ENCODE measurements at places on chromosomes 16 and 17. TPM values are rescaled to one million over a fixed set of nuclear protein-coding genes. Genes with fewer than 3 reads are reported as not detected.

GRCh38 chr17:9120471-9120870, 99.2 kb downstream of the NTN1 start:
- DNase-seq = no peak

DNA sequence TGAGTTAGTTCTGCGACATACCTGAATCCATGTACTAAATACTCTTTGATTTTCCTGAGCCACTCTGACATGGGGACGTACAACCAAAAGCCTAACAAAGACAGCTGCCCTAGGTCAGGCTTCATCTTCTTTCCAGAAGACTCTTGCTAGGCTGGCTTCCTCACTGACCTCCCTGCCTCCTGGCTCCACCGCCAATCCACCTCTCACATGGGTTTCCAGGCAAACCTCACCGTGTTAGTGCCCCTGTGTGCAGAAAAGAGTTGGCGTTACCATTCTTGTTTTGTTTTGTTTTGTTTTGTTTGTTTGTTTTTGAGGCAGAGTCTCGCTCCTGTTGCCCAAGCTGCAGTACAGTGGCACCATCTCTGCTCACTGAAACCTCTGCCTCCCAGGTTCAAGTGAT, 135.3 kb downstream of the WSCD1 start:
- DNase-seq = no peak

The UMOD gene
- total RNA-seq = not detected

GRCh38 chr16:85664580-85665372, 24.0 kb downstream of the GINS2 start:
- no peak for DNase-seq

DNA sequence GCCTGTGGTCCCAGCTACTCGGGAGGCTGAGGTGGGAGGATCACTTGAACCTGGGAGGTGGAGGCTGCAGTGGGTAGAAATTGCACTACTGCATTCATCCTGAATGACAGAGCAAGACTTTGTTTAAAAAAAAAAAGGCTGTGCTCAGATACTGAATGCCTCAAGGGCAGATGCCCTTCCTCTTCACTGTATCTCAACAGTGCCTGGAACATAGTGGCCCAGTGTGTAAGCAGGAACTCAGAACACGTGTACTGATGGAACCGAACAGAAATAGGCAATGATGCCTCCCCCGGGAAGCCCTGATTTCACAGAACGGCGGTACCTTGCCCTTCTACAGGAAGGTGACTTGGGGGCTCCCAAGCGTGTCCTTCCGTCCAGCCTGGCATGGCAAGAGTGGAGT, 46.8 kb downstream of the PLXDC1 start:
- DNase-seq = no peak
